ENCODE measurements at places on chromosomes 12 and 14. TPM values are rescaled to one million over a fixed set of nuclear protein-coding genes. Genes with fewer than 3 reads are reported as not detected.

- no peak overlapping the region for H3K27ac ChIP-seq
- no peaks in the 10 kb centered on the region for H3K36me3 ChIP-seq
- peaks cover 3% of the 10 kb centered on the region for H3K4me1 ChIP-seq
- H3K4me3 ChIP-seq = no peak overlapping the region
- peaks cover 24% of the 10 kb centered on the region for H3K27me3 ChIP-seq
- DNase-seq = no peak
These were observed 1.5 kb downstream of the STYK1 start for GRCh38 chr12:10672231-10672868.

GRCh38 chr12:56338308-56339157 lies at the start of gene IL23A:
Gene IL23A (plus strand): TSS chr12:56338884. CDS start chr12:56339045, 161 bp downstream.
- peaks cover 15% of the 10 kb centered on the region for H3K36me3 ChIP-seq
- H3K4me3 ChIP-seq = no peak within 1 kb of the TSS
- H3K27me3 ChIP-seq = no peaks in the 10 kb centered on the region
- peaks cover 11% of the 10 kb centered on the region for H3K4me1 ChIP-seq

GRCh38 chr12:131794061-131794460 lies 34.1 kb upstream of the MMP17 start:
- no peaks in the 10 kb centered on the region for H3K4me1 ChIP-seq
- peaks cover 59% of the 10 kb centered on the region for H3K36me3 ChIP-seq

GRCh38 chr14:52703225-52703624 lies 3.8 kb upstream of the PSMC6 start:
- H3K4me3 ChIP-seq = no peak overlapping the region
- peak; percentile 23 for DNase-seq
- H3K36me3 ChIP-seq = no peaks in the 10 kb centered on the region
- H3K27me3 ChIP-seq = no peaks in the 10 kb centered on the region
- peak overlapping the region; percentile 17 for H3K27ac ChIP-seq

GRCh38 chr12:23535441-23535840 lies 414.0 kb downstream of the SOX5 start:
- no peaks in the 10 kb centered on the region for H3K27me3 ChIP-seq
- no peak overlapping the region for H3K4me3 ChIP-seq
- no peaks in the 10 kb centered on the region for H3K4me1 ChIP-seq
- H3K27ac ChIP-seq = no peak overlapping the region
- H3K36me3 ChIP-seq = no peaks in the 10 kb centered on the region

DNA sequence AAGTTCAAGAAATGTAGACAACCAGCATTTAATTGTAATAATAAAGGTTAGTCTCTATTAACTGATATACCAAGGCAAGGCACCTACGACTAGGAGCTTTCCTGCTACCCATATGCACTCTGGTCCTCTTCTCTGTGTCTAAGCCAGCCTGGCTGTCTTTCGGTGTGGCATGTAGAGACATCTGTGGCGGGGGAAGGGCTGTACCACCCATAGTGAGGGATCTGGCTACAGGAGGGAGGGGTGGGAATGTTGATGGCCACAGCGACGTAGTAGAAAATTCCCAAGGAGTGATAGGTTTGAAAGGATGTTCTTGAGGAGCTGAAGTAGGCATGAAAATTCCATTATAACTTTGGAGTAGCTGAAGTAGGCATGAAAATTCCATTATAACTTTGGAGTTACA lies 344.2 kb downstream of the ATP23 start:
- no peaks in the 10 kb centered on the region for H3K36me3 ChIP-seq
- H3K27ac ChIP-seq = no peak overlapping the region
- H3K27me3 ChIP-seq = no peaks in the 10 kb centered on the region
- no peaks in the 10 kb centered on the region for H3K4me1 ChIP-seq

- H3K36me3 ChIP-seq = no peaks in the 10 kb centered on the region
- DNase-seq = no peak
- no peaks in the 10 kb centered on the region for H3K27me3 ChIP-seq
- H3K27ac ChIP-seq = no peak overlapping the region
These were observed 15.4 kb downstream of the TMTC1 start for GRCh38 chr12:29768372-29768771.

DNA sequence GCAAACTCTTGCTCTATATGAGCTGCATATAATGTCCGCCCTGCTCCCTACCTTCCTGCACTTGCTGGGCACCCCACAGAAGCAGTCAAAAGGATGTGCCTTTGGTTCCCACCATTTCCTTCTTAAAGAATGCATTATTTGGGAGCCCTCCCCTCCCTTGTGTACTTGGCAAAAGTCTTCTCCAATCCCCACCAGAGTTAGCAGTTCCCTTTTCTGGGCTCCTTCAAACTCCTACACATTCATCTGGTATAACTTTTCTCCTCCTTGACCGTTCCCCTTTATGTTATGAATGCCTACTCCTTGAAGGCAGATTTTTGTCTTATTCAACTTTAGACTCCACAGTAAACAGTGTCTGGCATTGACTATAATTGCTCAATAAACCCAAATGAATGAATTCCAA lies 27.8 kb downstream of the AREL1 start:
- no peaks in the 10 kb centered on the region for H3K27me3 ChIP-seq
- no peak overlapping the region for H3K4me3 ChIP-seq
- H3K4me1 ChIP-seq = peaks cover 12% of the 10 kb centered on the region

- H3K27me3 ChIP-seq = peaks cover 46% of the 10 kb centered on the region
- peaks cover 2% of the 10 kb centered on the region for H3K4me1 ChIP-seq
- H3K4me3 ChIP-seq = no peak overlapping the region
- no peak overlapping the region for H3K27ac ChIP-seq
These were observed 5.0 kb downstream of the PLEKHD1 start for GRCh38 chr14:69489495-69489894.

DNA sequence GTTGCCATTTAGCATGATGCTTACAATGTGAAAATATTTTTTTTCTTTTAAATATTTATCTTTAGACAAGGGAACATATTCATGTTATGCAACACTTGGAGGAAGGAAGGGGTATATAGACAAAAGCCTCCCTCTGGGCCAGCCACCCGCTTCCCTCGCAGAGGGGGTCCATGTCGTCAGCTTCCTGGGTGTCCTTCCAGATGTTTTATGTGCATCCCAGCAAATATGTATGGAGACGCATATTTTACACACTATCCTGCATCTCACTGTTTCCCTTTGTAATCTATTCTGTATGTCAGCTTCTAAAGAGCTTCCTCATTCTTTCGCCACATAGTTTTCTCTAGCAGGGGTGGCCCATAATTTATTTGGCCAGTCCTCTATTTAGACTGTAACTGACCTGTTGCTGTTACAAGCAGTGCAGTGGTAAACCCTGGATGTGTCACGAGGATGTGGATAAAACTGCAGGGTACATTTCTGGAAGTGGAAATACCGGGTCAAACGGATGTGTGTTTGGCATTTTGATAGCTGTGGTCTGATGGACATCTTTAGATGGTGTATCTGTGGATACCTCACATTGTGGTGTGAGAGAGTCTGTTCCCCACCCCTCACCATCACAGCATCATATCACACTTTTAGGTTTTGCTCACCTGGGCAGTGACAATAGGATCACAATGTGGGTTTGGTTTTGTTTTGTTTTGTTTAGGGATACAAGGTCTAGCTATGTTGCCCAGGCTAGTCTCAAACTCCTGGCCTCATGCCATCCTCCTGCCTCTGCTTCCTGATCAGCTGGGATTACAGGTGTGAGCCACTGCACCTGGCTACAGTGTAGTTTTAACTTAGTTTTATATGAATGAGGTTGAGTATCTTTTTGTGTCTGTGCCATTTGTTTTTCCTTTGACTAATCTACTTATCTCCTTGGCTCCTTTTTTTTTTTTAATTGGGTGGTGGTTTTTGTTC lies 31.6 kb downstream of the FAM222A start:
- no peak overlapping the region for H3K4me3 ChIP-seq
- no peaks in the 10 kb centered on the region for H3K36me3 ChIP-seq
- DNase-seq = no peak
- no peaks in the 10 kb centered on the region for H3K27me3 ChIP-seq

GRCh38 chr12:28527631-28528249 lies 337.5 kb downstream of the CCDC91 start:
- H3K4me1 ChIP-seq = no peaks in the 10 kb centered on the region
- no peaks in the 10 kb centered on the region for H3K27me3 ChIP-seq
- no peak overlapping the region for H3K4me3 ChIP-seq
- no peaks in the 10 kb centered on the region for H3K36me3 ChIP-seq
- no peak for DNase-seq

- H3K27me3 ChIP-seq = no peaks in the 10 kb centered on the region
- H3K4me3 ChIP-seq = no peak overlapping the region
- no peaks in the 10 kb centered on the region for H3K4me1 ChIP-seq
These were observed 592.5 kb upstream of the NOVA1 start for GRCh38 chr14:27190296-27190695.

- H3K36me3 ChIP-seq = no peaks in the 10 kb centered on the region
- H3K27me3 ChIP-seq = no peaks in the 10 kb centered on the region
- H3K4me1 ChIP-seq = no peaks in the 10 kb centered on the region
- no peak overlapping the region for H3K27ac ChIP-seq
- H3K4me3 ChIP-seq = no peak overlapping the region
These were observed 11.9 kb upstream of the CCND2 start for GRCh38 chr12:4261655-4262054.

GRCh38 chr12:53221203-53222080 lies 10.6 kb downstream of the RARG start:
- peaks cover 55% of the 10 kb centered on the region for H3K4me1 ChIP-seq
- H3K27ac ChIP-seq = peak overlapping the region; percentile 97
- DNase-seq = peak; percentile 50
- peak overlapping the region; percentile 50 for H3K4me3 ChIP-seq
- H3K36me3 ChIP-seq = no peaks in the 10 kb centered on the region
- no peaks in the 10 kb centered on the region for H3K27me3 ChIP-seq

DNA sequence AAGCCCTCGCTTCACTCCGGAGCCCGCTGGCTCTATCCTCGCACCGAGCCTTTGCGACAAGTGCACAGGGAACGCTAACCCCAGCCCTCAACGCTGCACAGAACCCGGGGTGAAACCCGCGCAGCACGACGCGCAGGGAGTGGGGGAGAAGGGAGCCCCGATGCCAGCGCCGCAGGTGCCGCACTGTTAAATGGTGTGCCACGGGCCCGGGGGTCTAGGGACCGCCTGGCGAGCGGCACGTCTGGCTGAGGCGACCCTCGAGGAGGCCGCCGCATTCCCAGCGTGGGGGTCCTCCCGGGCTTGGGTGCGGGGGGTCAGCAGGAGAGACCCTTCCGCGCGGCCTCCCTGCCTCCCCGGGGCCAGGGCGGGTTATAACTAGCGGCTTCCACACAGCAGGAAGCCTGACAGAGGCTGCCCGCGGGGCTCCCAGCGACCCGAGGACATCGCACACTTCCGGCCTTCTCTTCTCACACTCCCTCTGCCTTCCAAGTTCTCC lies 23.8 kb upstream of the LRTM2 start:
- DNase-seq = peak; percentile 67
- H3K36me3 ChIP-seq = no peaks in the 10 kb centered on the region
- peaks cover 7% of the 10 kb centered on the region for H3K4me1 ChIP-seq
- peaks cover 4% of the 10 kb centered on the region for H3K27me3 ChIP-seq

GRCh38 chr12:115155665-115156645 lies 472.0 kb upstream of the TBX3 start:
- H3K36me3 ChIP-seq = no peaks in the 10 kb centered on the region
- H3K4me1 ChIP-seq = peaks cover 9% of the 10 kb centered on the region
- DNase-seq = no peak

GRCh38 chr14:74495356-74495755 lies 1.8 kb downstream of the ISCA2 start:
- H3K4me1 ChIP-seq = peaks cover 18% of the 10 kb centered on the region
- DNase-seq = no peak
- no peaks in the 10 kb centered on the region for H3K27me3 ChIP-seq
- peaks cover 4% of the 10 kb centered on the region for H3K36me3 ChIP-seq
- H3K4me3 ChIP-seq = no peak overlapping the region
- peak overlapping the region; percentile 49 for H3K27ac ChIP-seq

DNA sequence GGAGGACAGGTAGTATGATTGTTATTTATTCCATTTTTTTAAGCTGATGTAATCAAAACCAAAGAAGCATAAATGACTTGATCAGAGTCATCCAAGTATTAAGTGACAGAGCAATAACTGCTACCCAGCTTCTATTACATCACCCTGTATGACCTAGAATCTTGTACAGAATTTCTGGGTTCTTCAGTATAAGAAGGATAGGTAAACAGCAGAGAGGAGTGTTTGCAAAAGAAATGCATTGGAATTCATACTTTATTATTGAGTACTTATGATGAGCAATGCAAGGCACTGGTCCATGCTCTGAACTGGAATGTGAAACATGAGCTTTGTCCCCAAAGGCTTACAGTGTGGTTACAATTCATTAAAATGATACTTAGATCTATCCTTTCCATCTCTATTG lies 916.8 kb downstream of the DIO2 start:
- H3K36me3 ChIP-seq = no peaks in the 10 kb centered on the region
- H3K27me3 ChIP-seq = no peaks in the 10 kb centered on the region
- no peak for DNase-seq

GRCh38 chr14:83151571-83151970 lies 1617.9 kb upstream of the SEL1L start:
- no peak overlapping the region for H3K4me3 ChIP-seq
- H3K27ac ChIP-seq = no peak overlapping the region
- H3K36me3 ChIP-seq = no peaks in the 10 kb centered on the region
- no peak for DNase-seq
- H3K4me1 ChIP-seq = no peaks in the 10 kb centered on the region

GRCh38 chr12:59453475-59453874 lies 142.4 kb upstream of the SLC16A7 start:
- no peak for DNase-seq
- H3K27me3 ChIP-seq = no peaks in the 10 kb centered on the region
- H3K36me3 ChIP-seq = no peaks in the 10 kb centered on the region
- no peaks in the 10 kb centered on the region for H3K4me1 ChIP-seq
- no peak overlapping the region for H3K27ac ChIP-seq

DNA sequence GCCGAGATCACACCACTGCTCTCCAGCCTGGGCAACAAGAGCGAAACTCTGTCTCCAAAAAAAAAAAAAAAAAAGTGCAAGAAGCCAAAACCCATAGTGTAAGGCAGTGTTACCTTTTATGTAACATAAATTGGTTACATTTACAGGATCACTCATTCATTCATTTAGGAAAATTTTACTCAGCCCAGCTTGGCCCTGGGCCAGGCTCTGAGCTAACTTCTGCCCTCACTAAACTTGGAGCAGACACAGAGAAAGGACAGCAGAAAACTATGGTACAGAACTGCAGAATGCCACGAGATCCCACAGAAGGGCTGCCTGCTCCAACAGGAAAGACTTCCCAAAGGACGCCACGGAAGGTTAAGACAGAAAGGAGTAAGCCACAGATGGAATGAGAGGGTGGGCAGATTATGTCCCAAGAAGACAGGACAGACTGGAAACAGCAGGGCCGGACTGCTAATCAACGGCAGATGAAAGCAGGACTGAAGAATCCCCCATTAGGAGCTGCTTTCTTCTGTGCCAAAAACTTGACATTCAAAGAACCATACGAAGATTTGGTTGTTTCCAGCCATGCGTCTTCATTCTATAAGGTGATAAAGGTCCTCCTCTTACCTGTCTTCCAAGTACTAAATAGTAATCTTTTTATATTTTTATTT lies 18.9 kb downstream of the PPP1R13B start:
- DNase-seq = no peak
- H3K27ac ChIP-seq = no peak overlapping the region
- no peaks in the 10 kb centered on the region for H3K27me3 ChIP-seq
- H3K4me3 ChIP-seq = no peak overlapping the region
- no peaks in the 10 kb centered on the region for H3K36me3 ChIP-seq

GRCh38 chr12:88580051-88580871 lies at the start of gene KITLG:
Gene KITLG (minus strand): TSS chr12:88580471. CDS start chr12:88580278, 193 bp downstream.
- H3K36me3 ChIP-seq = no peaks in the 10 kb centered on the region
- peak; percentile 80 for DNase-seq
- H3K4me3 ChIP-seq = peak within 1 kb of the TSS; percentile 87
- H3K4me1 ChIP-seq = no peaks in the 10 kb centered on the region
- H3K27ac ChIP-seq = peak within 1 kb of the TSS; percentile 58

Gene KRT6B
- not detected for polyA plus RNA-seq

Gene KRT8
- polyA plus RNA-seq = 1,338 TPM

Gene MYH6
- polyA plus RNA-seq = 0.03 TPM

Gene FOXG1
- polyA plus RNA-seq = not detected

Gene ASPG
- polyA plus RNA-seq = 11.7 TPM

Gene SLC7A7
- 660 TPM for polyA plus RNA-seq

Gene ART4
- 6.3 TPM for polyA plus RNA-seq

Gene TULP3
- polyA plus RNA-seq = 12.3 TPM

Gene SLC39A5
- 524 TPM for polyA plus RNA-seq
